Vagina (tissue), 2 donors: ENCODE measurements at places on chromosomes 5 and 9. TPM values are rescaled to one million over a fixed set of nuclear protein-coding genes. Genes with fewer than 3 reads are reported as not detected.

The SMIM23 gene
- total RNA-seq: not detected

DNA sequence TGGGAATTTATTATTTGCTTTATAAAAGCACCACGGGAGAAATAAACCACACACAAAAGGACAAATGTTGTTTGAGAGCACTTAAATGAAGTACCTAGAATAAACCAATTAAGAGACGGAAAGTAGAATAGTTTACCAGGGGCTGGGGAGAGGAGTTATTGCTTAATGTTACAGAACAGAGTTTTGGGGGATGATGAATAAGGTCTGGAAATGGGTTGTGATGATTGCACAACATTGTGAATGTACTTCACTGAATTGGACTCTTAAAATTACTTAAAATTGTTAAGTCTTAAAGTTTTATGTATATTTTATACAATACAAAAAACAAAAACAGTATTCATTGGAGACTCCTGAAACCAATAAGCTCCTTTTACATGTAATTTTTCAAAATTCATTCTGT is 1.5 kb downstream of the ZBTB43 start:
- DNase-seq: no peak

DNA sequence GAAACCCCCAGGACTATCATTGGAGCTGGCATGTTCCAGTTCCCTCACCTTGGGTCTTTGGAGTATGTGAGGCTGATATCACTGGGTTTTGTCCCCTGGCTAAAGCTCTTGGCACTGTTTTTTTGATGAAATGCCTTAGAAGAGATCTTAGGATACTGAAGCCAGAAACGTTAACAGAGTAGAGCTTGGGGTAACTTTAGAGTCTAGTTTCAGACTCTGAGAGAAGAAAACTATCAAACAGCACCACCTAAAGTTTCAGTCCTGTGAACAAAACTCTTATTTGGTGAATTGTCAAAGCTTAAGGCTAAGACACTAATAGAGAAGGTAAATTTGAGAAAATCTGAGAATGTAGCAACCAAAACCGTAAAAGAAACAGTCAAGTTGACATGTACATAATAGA is 111.7 kb upstream of the PUM3 start:
- DNase-seq: no peak

The QRFP gene
- not detected for total RNA-seq

DNA sequence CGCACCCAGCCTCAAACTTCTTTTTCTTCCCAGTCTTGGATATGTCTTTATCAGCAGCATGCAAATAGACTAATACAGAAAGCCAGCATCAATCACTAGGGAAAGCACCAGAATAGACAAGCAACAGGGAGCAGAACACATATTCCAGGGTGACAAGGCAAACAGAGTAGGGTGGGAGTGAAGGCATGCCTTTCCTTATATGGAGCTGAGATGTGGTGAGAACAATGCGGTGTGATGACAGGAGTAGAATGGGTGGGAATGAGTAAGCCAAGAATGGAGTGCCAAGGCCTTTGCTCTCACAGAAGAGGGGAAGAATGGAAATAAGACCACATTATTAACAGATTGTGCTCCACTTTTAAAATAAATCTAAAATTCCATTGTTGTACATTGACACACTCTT is 115.6 kb downstream of the CETN3 start:
- DNase-seq: no peak

The SPAAR gene
- total RNA-seq: 0.49 TPM

DNA sequence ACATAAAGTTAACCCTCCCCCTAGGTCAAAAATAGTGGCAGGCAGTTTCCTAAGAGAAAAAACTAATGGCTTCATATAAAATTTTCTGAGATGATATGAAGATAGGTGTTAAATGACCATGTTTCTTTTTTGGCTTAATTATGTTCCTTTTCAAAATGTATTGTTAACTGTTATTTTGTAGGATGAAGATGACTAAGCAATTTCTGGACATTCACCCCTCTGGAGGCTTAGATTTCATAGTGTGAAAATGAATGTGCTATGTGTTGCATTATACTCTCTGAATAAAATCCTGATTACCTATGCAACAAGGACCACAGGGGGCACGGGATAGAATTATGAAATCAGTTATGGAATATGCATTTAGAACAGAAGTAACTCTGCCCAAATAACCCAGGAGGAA is 233.5 kb downstream of the MRPS30 start:
- no peak for DNase-seq
